Activated T-helper 1 cell treated with anti-CD3 and anti-CD28 coated beads, Interleukin-2, amount 50 U/mL, for 16 hours (primary cell): ENCODE measurements at places on chromosomes 12 and 14.

DNA sequence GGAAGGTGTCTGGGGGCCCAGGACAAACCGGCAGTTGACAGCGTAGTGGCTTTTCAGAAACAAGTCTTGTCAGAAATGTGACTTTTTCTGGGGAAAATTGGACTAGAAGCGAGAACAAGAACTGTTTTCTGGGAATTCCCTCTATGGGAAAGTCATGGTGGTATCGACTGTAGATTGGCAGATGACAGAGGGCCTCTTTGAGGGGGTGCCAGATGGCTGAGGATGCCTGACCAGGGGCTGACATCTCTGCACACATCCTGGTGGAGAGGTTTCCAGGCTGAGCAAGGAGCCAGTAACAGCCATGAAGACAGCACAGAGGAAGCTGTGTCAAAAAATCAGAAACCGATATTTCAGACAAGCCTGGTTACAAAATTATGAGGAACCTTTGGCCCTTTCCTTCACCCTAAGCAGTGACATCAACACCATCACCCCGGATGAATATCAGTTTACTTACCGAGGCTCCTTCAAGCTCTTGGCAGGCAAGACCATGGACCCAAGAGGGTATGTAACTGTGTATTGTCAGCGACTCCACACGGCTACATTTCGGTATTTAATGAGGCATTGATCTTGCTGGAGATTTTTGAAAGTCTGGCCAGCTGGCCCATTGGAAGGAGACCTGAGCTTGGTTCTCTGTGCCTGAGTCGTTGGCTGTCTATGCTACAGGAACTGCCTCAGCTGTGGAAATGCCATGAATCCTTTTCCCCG lies 1525.3 kb upstream of the TMEM132C start:
- DNase-seq = no peak

- no peak for DNase-seq
These were observed 667.3 kb downstream of the SLC16A7 start for GRCh38 chr12:60263161-60263560.

GRCh38 chr14:103372552-103373304 lies 12.5 kb upstream of the MARK3 start:
- no peak for DNase-seq

DNA sequence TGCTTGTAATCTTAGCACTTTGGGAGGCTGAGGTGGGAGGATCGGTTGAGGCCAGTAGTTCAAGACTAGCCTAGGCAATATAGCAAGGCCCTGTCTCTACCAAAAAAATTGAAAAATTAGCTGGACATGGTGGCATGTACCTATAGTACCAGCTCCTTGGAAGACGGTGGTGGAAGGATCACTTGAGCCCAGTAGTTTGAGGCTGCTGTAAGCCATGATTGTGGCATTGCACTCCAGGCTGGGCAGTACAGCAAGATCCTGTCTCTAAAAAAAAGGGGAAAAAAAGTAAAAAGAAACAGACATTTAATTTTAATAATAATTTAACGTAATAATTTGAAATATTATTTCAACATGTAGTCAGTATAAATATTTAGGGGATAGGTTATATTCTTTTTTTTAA lies 16.1 kb downstream of the MON2 start:
- no peak for DNase-seq

DNA sequence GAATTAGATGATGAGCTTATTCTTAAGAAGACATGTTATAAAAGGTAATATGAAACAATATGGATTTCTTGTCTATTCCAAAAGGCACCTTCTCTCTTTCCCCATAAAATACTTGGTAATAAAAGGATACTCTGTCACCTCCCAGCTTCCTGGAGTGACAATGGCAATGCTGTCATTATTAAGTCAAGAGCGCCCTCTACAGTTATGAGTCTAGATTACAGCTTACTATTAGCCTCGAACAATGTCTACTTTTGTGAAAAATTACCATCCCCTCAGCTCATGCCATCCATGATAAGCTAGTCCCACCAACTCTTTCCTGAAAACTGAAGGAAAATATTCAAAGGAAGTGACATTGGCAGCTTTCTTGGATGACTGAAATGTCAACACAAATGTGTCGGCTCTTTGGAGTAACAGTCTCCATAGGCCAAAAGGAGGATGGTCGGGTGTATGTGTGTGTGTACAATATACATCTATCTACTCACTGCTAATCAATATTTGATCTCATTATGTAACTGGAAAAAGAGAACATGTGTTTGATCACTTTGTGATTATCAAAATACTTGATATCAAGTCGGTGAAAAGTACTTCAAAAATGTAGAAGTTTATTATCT lies 48.7 kb upstream of the CDKN3 start:
- no peak for DNase-seq

DNA sequence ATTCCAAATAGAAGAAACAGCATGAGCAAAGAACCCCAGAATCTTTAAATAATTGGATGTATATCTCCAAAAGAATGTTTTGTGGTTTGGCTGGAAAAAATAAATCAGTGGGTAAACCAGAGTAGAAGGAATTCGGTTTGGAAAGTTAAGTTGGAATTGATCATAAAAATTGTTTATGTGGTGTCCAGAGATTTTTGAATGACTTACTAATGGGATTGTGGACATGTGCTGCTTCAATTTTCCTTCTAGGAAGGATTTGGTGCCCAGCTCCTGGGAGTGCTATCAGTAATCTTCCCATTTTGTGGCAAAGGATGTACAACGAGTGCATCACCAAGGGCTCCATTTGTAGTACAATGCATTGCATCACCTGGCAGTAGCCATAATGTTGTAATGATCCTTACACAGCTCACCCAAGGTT lies 224.8 kb downstream of the SLC16A7 start:
- no peak for DNase-seq

GRCh38 chr12:77923882-77924281 lies 93.2 kb downstream of the NAV3 start:
- no peak for DNase-seq

- no peak for DNase-seq
These were observed 120.7 kb upstream of the GRIP1 start for GRCh38 chr12:66799551-66799950.

- DNase-seq = no peak
These were observed 257.5 kb upstream of the HMGA2 start for GRCh38 chr12:65566751-65567150.

GRCh38 chr14:102452302-102452701 lies 57.3 kb downstream of the ANKRD9 start:
- no peak for DNase-seq

DNA sequence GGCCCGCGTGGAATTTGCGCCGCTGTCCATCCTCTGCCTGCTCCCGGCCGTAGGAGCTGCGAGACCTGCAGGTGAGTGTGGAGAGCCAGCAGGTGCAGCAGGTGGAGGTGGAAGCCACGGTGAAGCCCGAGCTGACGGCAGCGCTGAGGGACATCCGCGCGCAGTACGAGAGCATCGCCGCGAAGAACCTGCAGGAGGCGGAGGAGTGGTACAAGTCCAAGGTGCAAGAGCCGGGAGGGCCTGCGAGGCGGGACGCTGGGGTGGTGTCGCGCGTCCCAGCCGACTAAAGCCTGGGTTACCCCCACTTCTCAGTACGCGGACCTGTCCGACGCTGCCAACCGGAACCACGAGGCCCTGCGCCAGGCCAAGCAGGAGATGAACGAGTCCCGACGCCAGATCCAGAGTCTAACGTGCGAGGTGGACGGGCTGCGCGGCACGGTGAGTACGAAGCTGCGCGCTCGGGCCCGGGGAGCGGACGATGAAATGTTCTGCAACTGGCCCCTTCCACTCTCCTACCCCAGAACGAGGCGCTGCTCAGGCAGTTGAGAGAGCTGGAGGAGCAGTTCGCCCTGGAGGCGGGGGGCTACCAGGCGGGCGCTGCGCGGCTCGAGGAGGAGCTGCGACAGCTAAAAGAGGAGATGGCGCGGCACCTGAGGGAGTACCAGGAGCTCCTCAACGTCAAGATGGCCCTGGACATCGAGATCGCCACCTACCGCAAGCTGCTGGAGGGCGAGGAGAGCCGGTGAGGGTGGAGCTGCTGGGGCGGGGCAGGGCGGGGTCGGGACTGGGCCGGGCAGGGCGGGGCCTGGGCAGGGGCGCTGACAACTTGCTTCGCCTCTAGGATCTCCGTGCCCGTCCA lies 2.1 kb downstream of the PRPH start:
- DNase-seq = no peak

DNA sequence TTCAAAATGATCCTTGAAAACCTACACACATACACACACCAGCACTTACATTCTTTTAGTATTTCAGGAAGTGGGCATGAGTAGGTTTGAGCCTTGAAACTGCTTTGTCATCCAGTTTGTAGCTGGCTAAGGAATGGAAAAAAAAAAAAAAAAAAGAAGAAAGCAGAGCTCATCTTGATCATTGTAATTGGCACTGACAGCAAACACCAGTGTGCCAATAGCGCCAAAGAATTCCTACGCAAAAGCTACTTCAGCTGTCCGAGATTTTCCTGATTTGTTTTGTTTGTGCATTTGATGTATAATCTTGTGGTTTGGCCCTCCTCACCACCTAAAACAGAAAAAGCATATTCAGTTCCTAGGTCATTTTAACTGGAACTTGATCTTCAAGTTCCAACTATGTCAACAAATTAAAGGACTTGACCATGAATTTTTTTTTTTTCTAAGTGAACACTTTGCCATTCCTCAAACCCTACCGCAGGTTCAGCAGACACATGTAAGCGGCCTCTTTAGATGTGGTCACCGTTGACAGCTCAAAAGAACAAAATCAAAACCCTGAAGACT lies 57.3 kb downstream of the FLRT2 start:
- no peak for DNase-seq

GRCh38 chr12:79183003-79183402 lies 318.4 kb downstream of the SYT1 start:
- no peak for DNase-seq

DNA sequence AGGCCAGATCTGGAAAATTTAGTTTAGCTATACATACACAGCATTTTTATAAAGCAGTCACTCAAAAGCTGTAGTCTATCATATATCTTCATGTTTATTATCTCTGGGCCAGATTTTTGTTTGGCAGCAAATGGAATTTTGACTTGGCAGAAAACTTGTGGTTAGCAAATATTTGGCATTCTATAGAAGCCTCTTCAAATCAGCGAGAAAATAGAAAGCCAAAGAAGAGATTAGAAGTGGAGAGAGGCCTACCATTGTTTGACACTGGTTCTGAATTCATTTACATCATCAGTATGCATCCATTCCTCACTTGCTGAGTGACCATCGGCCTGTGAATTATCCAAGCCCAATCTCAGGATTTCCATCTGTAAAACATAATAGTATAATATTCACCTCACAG lies 1077.6 kb downstream of the GALC start:
- DNase-seq = no peak

- no peak for DNase-seq
These were observed 2.1 kb upstream of the SERPINA1 start for GRCh38 chr14:94390372-94391086.

GRCh38 chr12:101018540-101018939 lies 191.5 kb downstream of the SLC5A8 start:
- no peak for DNase-seq

DNA sequence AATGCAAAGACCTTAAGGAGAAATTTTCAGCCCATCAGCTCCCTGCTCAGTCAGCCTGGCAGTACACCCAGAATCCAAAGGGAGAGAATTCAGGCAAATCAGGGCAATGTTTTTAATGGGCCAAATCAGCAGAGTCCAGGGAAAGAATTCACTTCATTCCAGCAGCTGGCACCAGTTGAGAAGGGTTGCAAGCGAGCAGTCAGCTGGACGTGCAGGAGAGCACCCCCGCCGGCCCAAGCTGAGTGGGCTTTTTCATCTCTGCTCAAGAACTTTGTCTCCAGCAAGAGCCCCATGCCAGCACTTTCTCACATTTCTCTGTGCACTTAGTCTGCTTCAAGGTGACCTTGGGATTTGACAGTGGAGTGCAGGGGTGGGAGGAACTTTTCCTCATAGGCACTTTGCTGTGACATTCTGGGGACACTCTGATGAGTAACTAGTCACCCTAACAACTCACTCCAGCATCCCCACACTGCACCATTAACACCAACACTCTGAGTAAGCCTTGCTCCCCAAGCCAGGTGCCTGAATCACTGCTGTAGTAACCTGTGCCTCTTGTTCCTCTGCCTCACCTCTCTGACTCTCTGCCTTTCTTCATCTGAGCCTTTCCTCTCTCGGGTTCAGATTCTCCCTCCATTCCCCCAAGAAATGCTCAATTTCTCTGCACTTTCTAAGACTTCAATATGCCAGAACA lies 2.2 kb downstream of the ENDOU start:
- DNase-seq = no peak

GRCh38 chr12:51838762-51839161 lies 9.8 kb downstream of the FIGNL2 start:
- DNase-seq = no peak

DNA sequence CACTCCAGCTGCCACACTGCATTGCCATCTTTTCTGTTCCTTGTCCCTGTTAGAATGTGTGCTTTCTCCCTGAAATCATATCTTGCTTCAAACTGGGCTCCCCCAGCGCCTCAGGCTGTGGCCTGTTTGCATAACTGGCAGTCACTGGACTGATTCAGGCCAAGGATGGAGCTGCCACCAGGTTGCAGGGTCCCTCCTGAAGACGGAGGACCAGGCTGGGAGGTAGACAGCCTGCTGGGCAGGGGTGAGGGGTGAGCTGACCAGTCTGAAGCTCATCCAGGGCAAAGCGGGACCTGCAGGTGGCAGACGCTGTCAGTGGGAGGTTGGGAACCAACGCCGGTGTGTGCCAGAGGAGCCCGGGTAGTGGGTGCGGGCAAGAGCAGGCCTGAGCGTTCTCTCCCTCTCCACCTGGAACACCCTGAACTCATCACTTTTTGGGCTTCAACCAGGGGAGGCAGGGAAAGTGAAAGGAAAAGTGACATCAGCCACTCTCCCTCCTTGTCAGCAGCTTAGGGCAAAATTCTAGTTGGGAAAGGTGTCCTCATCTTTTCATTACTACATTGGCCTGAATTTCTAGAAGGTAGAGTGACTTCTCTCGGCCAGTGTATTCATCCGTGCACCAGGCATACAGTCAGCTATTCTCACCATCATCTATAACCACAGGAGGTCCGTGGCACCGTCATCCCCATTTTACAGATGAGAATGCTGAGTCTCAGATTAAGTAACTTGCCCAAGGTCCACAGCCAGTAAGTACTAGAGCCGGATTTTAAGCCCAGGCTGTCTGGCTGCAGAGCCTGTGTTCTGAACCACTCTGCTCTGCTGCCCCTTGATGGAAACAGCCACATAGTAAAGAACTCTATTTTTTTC lies 219.1 kb downstream of the SLC41A2 start:
- DNase-seq = no peak

DNA sequence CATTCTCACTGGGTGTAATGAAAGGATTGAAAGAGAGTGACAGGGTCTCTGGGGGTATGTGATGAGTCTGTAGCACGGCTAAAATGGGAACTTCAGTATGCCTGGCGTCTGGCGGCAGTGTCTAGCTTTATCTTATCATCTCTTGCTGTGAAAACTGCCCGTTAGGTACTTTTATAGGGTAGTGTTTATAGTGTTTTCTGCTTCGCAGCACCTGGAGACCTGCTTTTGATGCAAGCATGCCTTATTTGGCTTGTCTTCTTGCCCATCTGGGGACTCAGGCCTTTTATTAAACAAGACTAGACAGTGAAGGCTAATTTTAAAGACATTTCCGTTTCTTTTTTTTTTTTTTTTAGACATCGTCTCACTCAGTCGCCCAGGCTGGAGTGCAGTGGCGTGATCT lies 36.3 kb upstream of the ALDH2 start:
- DNase-seq = no peak
